ENCODE measurements at places on chromosomes 6 and 20.
A peak's percentile ranks its signal among the peaks of the same experiment; 100 is the strongest.

DNA sequence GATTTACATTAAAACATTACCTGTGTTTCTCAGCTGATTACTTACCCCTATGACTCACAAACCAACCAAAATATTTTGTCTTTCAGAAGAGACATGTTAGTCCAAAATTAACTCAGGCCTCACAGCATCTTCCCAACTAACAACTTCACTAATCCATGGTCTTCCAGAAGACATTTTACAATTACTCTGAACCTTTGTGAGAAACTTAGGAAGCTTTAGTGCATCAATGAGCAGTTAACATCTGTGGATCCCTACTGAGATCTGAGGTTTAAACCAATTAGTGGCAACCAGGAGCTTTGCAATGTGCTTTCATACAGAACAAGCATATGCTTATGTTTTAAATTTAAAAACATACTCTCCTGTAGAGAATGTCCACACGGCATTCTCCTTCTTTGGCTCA, 269.7 kb downstream of the UBE3D start:
- DNase-seq = no peak

DNA sequence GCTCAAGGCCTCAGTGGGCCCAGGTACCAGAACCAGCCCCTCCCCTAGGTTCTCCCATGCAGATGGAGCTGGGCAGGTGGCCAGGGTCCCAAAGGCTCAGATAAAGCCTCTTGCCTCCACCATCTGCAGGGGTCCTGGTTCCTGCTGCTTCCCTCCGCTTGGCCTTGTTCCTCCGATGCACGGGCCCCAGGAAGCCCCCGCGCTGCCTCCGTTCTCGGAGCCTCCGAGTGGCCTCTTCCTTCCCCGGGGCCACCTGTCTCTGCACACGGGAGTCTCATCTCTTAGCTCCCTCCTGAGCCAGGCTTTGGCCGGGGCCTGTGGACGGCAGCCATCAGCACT, 1.9 kb upstream of the PTK6 start:
- no peak for DNase-seq

DNA sequence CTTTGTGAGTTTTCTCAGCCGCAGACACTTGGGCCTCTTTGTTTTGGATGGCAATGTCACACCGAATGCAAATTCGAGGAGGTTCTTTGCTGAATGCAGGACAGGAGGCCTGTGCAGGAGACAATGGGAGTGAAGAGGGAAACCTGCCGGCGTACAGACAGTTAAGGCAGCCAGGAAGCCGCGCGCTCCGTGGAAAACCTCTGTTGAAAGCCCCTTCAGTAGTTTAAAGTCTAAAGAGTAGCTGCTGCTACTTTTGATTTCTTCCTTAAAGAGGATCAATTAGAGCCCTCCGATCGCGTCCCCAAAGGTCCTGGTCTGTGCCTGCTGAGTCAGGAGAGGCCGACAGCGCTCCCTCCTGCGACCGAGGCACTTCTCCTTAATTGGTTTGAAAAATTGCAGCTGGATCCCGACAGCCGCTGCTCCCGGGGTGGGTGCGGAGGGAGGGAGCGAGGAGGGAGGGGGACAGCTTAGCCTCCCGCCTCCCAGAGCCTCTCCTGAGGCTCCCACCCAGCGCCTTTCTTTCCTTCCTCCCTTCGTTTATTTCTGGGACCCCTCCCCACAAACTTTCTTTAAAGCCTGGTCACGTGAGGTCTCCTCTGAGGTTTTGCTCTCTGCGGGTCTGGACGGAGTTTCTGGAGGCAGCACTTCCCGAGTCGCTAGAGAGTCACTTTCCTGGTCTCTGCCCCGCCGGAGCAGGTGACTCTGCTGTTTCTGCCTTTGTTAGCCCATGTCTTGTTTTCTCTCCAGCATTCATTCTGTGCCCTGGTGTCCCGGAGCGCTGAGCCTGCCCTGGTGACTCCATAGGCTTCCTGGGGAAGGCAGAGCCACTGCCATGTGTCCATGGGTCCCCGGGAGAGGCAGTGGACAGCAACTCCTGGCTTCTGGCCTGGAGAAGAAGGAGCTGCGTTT, 22.3 kb upstream of the RPP40 start:
- DNase-seq = peak; percentile 62

DNA sequence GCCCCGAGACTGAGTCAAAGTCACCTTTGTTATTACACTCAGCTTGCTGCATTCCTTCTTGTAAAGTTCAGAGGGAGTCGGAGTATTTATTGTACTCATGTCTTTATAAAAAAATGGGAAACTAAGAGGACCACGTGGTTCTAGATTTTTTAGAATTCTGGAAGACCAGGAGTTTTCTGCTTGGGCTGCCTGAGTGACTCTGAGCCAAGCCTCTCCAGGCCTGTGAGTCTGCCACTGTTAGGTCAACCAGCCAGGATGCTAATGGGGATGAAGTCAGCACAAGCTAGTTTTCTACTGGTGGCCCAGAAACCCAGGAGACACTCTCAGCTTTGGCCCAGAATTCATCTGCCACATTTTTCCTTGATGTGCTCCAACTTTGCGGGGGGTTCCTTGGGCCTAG, 453.5 kb upstream of the SULF2 start:
- no peak for DNase-seq

GRCh38 chr20:19419396-19419795, 207.0 kb downstream of the SLC24A3 start:
- DNase-seq = no peak

DNA sequence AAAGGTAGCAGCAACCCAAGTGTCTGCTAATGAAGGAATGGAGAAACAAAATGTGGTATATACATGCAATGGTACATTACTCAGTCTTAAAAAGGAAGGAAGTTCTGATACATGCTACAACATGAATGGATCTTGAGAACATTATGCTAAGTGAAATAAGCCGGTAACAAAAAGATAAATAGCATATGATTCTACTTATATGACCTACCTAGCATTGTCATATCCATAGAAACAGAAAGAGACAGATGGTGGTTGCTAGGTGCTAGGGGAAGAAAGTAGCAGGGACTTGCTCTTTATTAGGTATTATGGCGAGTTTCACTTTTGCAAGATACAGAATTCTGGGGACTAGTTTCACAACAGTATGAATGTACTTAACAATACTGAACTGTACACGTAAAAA, 46.6 kb downstream of the UBR2 start:
- DNase-seq = no peak

- DNase-seq = no peak
These were observed 264.8 kb downstream of the RNGTT start for GRCh38 chr6:88698661-88699060.

- DNase-seq = no peak
These were observed 367.1 kb downstream of the PREX1 start for GRCh38 chr20:48460681-48461080.

All from right renal cortex interstitium (tissue), 3 donors.